ENCODE measurements at places on chromosomes 2 and 18. TPM values are rescaled to one million over a fixed set of nuclear protein-coding genes. Genes with fewer than 3 reads are reported as not detected.

Gene PIK3C3
- 57.6 TPM for total RNA-seq

Gene PELI1
- 34.3 TPM for total RNA-seq

Gene C18orf63
- not detected for total RNA-seq

Gene ABHD1
- 1.2 TPM for total RNA-seq

Gene IL1R2
- 5.4 TPM for total RNA-seq

Gene CHRND
- total RNA-seq = not detected

Gene GALNT5
- not detected for total RNA-seq

Gene KYNU
- 2.1 TPM for total RNA-seq

Gene SIX3
- total RNA-seq = not detected

Gene MDH1B
- 1.3 TPM for total RNA-seq

Gene ACVR2A
- total RNA-seq = 67.5 TPM

Gene CDCA7
- 0.51 TPM for total RNA-seq

Gene MYCN
- total RNA-seq = not detected

Gene ZNF519
- 22.0 TPM for total RNA-seq

Gene APOB
- total RNA-seq = not detected

Gene NEUROD1
- total RNA-seq = not detected

Gene KCNG2
- not detected for total RNA-seq

Gene PLEKHM3
- 21.8 TPM for total RNA-seq

Gene GPR155
- total RNA-seq = 6.6 TPM

DNA sequence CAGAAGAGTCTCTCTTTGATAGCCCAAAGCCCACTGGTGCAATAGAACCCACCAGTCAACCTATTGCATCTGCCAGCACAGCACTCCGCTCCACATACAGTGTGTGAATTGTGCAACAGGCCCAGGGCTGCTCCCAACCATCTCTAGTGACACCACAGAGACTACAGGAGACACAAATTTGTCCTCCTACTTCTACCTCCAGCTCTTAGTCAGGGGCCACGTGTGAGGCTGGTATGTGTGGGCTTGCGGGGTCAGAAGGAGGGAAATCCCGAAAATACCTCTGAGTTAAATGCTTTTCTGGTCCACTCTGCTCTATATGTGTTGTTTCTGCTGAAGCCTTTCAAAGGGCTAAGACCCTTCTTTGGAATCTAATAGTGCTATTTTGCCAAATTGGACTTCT is 18.0 kb downstream of the DGUOK start:
- no peak for DNase-seq

GRCh38 chr18:57801761-57802212 is 1.3 kb downstream of the ATP8B1 start:
- no peak for DNase-seq

DNA sequence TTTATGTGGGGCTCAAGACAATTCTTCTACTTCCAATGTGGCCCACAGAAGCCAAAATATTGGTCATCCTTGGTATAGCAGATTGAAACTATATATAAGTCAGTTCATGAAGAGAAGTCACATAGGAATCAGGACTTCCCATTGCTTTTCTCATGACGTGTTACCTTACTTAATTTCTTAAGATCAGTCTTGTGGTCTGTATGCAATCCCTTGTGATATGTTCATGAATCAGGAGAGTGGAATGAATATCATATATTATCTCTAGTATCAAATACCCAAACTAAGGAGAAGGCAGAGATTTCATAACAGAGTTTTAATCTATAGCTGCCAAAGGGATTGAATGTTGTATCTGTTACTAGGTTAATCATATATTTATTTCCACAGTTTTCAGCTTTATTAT is 1390.4 kb downstream of the SUCLG1 start:
- DNase-seq = no peak

DNA sequence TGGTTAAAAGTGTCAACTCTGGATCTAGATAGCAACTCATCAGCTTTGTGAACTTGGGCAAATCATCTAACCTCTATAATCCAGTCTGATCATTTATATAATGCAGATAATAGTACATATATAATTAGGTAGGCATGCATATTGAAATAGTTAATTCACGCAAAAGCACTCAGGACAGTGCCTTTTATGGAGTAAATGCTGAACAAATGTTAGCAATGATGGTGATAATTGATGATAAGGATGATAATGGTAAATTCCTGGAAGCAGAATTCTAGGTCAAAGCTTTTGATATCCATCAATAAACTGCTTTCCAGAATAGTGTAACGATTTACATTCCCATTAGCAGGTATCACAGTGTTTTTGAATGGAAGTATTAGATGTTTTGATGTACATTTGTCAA is 59.7 kb upstream of the CYP26B1 start:
- no peak for DNase-seq

- DNase-seq = peak; percentile 60
Observed at GRCh38 chr2:45860136-45861121, 209.0 kb downstream of the PRKCE start.

- no peak for DNase-seq
Observed at GRCh38 chr2:167122389-167122788, 234.1 kb downstream of the XIRP2 start.

DNA sequence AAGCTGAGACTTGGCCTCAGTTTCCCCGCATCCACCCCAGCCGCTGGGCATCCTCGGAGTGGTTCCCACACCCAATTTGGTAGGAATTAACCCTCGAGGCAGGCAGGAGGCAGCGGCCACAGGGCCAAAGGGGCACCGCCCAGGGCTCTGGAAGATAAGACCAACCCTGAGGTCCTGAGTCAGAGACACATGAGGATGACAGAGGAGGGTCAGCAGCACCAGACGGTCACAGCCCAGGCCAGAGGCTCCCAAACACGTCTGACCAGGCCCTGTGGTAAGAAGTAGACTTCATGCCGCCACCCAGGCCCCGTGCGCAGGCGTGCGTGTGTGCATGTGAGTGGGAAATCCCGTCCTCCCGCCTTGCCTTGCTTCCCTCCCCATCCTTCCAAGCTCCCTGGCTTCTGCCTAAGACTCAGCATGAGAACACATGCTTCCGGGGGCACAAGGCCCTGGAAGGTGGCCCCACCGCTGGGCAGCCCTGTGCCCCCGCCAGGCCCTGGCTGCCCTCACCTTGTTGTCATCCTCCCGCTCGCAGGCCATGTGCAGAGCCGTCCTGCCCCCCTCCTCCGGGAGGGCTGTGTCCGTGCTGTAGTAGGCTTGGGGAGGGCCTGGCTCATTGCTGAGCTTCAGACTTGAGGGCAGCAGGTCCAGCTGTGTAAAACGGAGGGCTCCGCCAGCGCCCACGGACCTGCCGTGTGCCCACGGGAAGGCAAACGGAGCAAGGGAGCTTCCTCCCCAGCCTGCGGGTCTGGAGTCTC is 46.3 kb downstream of the ANKMY1 start:
- no peak for DNase-seq

GRCh38 chr2:235678712-235679111 is 184.9 kb downstream of the AGAP1 start:
- no peak for DNase-seq

GRCh38 chr2:20674974-20675679 is 8.2 kb downstream of the GDF7 start:
- DNase-seq = peak; percentile 79

DNA sequence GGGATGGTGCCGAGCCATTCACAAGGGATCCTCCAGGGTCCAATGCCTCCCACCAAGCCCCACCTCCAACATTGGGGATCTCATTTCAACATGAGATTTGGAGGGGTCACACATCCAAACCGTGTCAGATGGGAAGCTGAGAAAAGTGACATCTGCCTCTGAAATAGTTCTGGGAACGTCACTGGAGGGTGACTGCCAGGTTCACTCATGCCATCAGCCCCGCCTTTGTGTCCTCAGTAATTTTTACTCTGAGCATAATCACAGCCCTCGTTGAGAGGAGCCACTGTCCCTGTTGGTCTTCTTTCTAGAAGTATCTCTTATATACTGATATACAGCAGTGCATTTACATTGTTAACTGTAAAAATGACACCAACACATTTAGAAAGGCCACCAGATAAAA is 67.4 kb downstream of the KLHL29 start:
- DNase-seq = no peak

DNA sequence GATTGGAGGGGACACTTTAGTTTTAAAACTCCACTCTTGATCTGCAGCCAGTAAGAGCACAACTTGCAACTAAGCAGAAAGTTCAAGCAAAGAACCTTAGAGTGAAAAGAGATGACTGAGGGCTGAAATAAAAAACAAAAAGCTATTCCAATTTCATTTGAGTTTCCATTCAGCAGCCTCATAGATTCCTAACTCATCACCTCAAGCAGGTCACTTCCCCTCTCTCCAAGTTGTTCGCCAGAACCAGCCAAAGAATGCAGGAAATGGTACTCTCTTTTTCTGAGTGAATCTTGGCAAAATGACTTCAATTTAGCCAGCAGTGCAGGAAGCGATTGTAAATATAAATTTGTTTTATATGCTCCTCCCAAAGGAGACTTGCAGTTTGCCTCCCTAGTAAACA is 213.3 kb downstream of the SETBP1 start:
- DNase-seq = no peak

- DNase-seq = no peak
Observed at GRCh38 chr2:65536596-65536995, 104.2 kb upstream of the SPRED2 start.

GRCh38 chr2:12797815-12798214 is 81.1 kb downstream of the TRIB2 start:
- no peak for DNase-seq

DNA sequence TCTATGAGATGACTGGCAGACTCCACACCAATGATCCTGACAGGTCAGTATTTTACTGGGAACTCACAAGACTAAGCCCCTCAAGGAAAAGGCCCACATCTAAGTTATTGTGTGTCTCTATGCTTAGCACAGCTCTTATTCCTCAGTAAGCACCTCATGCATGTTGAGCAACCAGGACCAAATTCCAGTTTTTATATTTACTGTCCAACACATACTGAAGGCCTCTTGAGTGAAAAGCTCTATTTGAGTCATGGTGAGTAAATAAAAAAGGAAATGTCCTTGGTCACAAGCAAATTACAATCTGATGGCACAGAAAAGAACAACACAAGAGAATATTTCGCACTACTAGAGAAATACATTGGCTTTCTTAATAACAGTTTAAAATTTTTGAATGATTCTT is 87.9 kb upstream of the ETAA1 start:
- DNase-seq = no peak

DNA sequence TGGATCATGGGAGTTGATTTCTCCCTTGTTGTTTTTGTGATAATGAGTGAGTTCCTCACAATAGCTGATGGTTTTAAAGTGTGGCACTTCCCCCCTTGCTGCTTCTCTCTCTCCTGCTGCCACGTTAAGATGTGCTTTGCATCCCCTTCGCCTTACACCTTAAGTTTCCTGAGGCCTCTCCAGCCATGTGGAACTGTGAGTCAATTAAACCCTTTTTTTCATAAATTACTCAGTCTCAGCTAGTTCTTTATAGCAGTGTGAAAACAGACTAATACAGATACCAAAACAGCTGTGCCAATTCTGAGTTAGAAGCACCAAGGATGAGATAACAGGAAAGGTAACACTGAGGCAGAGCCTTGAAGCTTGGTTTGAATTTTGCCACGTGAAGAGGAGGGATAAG is 44.7 kb downstream of the ITSN2 start:
- no peak for DNase-seq

GRCh38 chr2:235935773-235936172 is 232.4 kb downstream of the GBX2 start:
- no peak for DNase-seq

DNA sequence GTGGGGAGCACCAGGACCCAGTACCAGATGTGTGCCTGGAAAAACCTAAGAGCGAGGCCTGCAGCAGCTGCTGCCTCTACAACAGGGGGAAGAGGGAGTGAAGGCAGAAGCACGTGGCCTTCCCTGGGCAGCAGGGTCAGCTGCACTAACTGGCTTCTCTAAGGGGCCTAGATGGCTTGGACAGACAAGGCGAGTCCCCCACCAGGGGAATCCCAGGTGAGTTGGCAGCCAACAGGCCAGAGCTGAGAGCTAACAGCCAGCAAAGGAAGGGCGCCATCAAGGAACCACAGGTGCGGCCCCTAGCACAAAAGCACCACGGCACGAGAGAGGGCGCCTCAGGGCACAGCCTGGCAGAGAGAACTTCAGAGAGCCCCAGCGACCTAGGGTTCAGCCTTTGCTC is 19.8 kb upstream of the MAL start:
- DNase-seq = no peak

- DNase-seq = no peak
Observed at GRCh38 chr18:45056926-45057325, 376.2 kb downstream of the SETBP1 start.

GRCh38 chr2:137802038-137802437 is 162.2 kb upstream of the HNMT start:
- DNase-seq = no peak

- DNase-seq = no peak
Observed at GRCh38 chr2:43192744-43193651, 33.4 kb downstream of the ZFP36L2 start.

DNA sequence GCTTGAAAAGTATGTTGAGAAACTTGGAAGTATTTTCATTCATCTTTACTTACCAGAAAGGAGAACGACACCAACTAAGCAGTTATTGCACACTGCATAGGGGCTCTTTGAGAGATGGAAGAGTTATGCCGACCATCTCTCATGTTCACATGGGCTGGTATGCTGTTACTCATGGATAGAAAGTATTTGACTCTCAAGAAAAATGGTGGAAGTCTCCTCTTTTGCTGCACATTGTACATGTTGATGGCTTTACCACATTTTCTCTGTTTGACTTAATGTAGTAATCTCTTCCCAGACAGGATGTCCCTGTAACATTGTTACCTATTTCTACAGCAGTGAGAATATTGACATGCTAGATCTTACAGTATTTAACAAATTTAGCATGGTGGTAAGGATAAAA is 23.2 kb downstream of the CAB39 start:
- no peak for DNase-seq

GRCh38 chr2:108560241-108560811 is 26.1 kb downstream of the LIMS1 start:
- DNase-seq = no peak

- DNase-seq = no peak
Observed at GRCh38 chr2:60855989-60856669, 25.2 kb upstream of the REL start.
